Renal cortex interstitium (tissue), 15 donors: ENCODE measurements at places on chromosomes 3 and 15. TPM values are rescaled to one million over a fixed set of nuclear protein-coding genes. Genes with fewer than 3 reads are reported as not detected.

Gene C3orf49
- polyA plus RNA-seq: 0.68 TPM

Gene PLA2G4F
- 31.3 TPM for polyA plus RNA-seq

Gene DCLK3
- 0.99 TPM for polyA plus RNA-seq

Gene ZBBX
- polyA plus RNA-seq: 6.9 TPM

Gene HYAL1
- polyA plus RNA-seq: 6.1 TPM

Gene ADAMTS9
- polyA plus RNA-seq: 138 TPM

Gene CELF6
- polyA plus RNA-seq: 7.0 TPM
